H54 (cell line): ENCODE measurements at places on chromosomes 11 and 22.

DNA sequence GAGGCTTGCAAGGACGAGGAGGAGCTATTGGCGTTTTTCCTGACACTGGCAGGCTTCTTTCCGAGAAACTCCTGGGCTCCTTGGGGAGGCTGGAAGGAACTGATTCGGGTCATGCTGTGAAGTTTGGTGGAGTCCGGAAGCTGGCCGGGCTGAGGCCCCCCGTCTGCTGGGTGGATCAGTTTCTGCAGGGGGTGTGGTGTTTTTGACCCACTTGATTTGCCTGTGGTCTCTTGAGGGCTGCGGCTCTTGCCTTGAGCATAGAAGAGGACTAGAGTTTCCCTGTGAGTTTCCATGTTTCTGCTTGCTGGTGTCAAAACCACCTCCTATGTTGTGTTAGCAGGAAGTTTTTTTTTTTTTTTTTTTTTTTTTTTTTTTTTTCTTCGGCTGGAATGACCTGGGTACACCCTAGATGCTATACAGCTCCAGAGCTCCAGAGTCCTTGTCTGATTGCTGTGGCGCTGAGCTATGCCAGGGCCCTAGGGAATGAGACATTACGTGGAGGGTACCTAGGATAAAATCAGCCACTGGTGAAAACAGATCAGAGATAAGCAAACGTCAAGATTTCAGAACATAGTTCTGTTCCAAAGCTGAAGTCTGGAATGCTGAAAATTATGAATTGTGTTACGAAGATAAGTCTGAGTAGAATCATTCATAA is 728 bp downstream of the TBC1D22A start:
- no peak for DNase-seq

- no peak for DNase-seq
These were observed 17.1 kb downstream of the OVOL1 start for GRCh38 chr11:65803797-65804492.

DNA sequence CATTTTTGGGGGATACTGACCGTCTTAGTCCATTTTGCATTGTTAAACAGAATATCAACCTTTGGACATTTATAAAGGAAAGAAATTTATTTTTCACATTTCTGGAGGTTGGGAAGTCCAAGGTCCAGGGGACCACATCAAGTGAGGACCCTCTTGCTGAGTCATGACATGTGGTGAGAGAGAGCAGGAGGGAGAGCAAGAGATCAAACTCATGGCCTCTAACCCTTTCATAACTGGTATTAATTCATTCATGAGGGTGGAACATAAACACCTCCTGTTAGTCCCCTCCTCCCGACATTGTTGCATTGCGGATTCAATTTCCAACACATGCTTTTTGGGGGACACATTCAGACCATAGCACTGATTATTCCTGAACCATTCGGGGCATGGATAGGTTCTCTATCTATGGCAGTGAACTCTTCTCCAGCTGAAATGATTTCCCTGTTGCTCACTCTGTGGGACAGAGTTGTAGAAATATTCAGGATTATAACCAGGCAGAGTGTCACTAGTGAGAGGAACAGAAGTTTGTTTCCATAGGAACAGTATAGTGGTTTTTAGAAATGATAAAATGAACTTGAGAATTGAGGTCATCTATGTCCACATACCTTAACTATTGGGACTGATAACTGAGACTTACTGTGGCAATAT is 88.2 kb upstream of the OR9Q1 start:
- no peak for DNase-seq

DNA sequence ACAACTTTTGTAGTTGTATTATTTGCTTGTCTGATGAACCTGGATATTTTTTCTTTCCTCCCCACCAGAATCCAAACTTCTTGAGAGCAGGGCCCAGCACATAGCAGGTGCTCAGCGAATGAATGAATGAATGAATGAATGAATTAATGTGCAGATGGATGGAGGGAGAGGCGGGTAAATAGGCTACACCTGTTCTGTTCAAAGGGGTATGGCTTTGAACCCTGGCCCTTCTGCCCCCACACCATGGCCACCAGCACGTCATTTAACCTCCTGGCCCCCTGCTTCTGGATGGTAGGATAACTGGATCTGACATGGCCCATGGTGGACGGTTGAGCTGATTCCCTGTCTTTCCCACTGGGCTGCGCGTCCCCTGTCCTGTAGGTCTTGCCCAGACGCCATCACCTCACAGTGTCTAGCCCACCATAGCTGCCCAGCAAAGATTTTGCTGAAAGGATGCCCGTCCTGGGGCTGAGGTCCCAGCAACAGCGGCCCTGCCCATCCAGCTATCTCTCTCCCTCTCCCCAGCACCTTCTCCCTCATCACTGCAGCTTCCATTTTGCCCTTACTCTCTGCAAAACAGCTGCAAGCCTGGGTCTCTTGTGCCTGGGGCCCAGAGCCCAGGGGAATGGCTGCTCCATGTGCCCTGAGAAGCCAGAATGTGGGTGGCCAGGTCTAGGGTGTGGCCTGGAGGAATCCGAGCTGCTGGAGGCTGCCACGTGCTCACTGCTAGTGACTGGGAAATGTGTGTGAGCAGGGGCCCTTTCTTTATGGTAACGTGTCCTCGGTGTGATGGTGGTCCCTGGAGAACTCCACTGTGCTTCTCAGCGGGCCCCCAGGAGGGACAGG is 49.3 kb upstream of the LINC01488 start:
- DNase-seq, result no peak

GRCh38 chr11:31608995-31609394 is 99.4 kb downstream of the ELP4 start:
- no peak for DNase-seq

DNA sequence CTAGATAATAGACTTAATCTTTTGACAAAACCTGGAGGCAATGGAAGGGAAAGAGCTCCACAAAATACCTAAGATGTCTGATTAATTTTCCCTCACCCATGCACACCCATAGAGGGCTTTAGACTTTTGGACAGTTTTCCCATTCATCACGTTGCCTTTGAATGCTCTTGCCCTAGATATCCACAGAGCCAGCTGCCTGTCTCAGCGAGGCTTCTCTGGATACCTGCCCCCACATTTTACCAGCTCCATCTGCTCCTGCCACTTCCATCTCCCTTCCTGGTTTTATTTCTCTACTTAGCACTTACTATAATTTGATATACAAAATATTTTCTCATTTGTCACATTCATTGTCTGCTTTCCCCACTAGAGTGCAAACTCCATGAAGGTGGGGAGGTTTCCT is 136.8 kb downstream of the FDX1 start:
- DNase-seq, result no peak

DNA sequence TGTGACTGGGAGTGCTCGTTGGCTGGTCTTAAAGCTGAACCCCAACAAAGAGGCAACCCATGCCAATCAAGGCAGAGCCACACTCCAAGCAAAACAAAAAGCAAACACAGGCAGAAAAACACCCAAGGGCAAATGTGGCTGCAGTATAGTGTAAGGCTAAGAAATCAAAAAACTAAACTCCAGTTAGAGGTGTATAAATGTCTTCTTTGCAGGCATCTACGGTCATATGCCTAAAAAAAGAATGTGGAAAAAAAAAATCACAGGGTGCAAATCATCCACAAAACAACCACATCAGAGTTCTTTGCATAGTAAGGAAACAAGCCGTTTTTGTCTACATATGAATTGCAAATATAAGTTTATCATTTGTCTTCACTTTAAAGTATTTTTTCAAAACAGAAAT is 27.8 kb downstream of the ARFGAP3 start:
- no peak for DNase-seq

DNA sequence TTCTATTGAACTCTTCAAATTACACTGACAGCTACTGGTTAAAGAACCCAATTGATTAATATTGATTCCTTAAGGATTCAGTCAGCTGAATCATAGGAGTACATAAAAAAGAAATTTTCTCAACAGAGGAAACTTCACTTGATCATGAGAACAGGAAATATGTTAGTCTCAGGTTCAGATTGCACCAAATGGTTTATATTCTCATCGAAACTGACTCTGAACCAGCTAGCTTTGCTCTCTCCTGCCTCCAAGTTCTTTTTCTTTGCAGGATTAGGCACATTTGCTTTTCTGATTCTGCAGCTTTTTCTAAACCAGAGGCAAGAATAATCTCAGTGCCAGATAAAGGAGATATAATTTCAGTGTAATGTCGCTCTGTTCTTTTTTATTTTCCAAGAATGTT is 33.2 kb upstream of the CTSC start:
- DNase-seq, result no peak

DNA sequence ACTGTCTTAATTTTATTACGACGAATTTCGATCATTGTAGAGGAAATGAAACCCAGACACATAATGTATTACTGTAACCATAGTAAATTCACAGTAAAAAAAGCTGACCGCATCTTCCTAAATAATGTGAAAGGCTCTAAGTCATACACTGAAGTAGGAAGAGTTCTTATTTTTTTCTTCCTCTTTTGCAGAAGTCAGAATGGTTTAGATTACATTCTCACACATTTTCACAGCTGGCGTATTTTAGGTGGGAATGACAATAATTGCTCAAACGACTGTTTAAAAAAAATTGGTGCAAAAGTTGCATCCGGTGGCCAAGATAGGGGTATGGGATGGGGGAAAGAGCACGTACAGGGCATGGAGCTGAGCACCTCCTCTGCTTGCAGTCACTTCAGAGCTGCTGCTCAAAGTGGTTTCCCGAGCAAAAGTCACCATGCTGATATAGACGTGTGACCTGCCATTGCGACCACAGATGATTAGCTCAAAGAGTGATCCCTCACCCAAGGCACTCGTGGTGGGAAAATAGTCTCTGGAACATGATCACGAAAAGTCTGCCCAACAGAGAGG is 35.3 kb downstream of the MMP13 start:
- DNase-seq, result no peak
